ENCODE measurements at places on chromosomes 2 and 18. TPM values are rescaled to one million over a fixed set of nuclear protein-coding genes. Genes with fewer than 3 reads are reported as not detected.

- no peaks in the 10 kb centered on the region for H3K27me3 ChIP-seq
- DNase-seq, result no peak
- no peaks in the 10 kb centered on the region for H3K4me1 ChIP-seq
- no peak overlapping the region for H3K4me3 ChIP-seq
- no peak overlapping the region for H3K27ac ChIP-seq
Observed at GRCh38 chr2:102294802-102295489, 16.4 kb upstream of the IL1RL1 start.

GRCh38 chr18:25604196-25604893, 252.4 kb upstream of the ZNF521 start:
- no peak overlapping the region for H3K4me3 ChIP-seq
- no peak for DNase-seq
- no peaks in the 10 kb centered on the region for H3K4me1 ChIP-seq
- H3K36me3 ChIP-seq, result no peaks in the 10 kb centered on the region
- H3K27ac ChIP-seq, result no peak overlapping the region

REV1 gene
- 55.3 TPM for total RNA-seq

GRCh38 chr2:174465327-174465726, 21.5 kb downstream of the GPR155 start:
- no peaks in the 10 kb centered on the region for H3K36me3 ChIP-seq
- no peaks in the 10 kb centered on the region for H3K27me3 ChIP-seq
- no peak for DNase-seq
- H3K27ac ChIP-seq, result no peak overlapping the region
- no peaks in the 10 kb centered on the region for H3K4me1 ChIP-seq
- no peak overlapping the region for H3K4me3 ChIP-seq

DNA sequence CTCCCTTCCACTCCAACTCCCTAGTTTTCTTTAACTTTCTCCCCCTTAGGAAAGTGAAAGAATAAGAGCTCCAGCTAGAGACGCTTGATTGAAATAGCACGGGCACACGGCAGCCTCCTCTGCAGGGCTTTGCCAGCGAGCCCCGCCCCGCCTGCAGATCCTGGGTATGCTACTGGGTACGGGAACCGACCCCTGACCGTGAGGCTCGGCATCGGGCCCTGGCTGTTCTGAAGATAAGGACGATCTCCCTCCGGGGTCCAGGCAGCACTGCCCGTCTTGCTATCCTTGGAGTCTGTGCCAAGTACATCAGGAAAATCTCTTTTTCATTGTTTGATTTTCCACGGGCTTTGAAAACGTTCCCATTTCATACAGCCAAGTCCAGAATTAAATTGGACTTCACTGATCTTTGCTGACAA, 284.5 kb downstream of the MTX2 start:
- H3K27me3 ChIP-seq, result peaks cover 13% of the 10 kb centered on the region
- no peak overlapping the region for H3K27ac ChIP-seq
- no peaks in the 10 kb centered on the region for H3K36me3 ChIP-seq

DNA sequence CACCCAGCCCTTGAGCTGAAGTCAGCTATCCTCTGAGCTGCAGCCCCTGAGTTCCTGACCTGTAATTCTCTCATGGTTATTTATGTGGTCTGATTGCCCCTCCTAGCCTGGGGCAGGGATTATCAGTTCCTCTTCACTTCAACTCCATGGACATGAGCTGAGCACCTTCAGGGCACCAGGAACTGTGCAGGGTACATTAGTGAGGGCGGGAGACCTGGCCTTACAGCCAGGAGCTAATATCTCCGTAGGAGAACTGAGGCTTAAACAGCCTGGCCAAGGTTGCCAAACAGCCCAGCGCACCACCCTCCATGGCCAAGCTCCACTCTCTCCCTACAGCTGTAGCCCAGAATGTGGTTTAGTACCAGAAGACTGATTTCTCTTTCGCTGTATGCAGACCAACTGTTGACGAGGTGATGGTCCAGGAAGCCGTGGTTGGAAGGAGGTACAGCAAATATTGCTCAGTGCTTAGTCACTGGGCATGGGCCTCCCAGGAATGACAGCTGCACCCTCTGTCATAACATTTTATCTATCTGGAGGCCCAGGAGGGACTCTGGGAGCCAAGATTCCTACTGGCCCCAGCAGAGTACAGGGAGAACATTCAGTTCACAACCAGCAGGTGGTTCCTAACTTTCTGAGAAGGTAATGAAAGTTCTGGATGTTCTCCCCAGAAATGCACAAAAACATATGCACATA, 228.7 kb upstream of the SIX2 start:
- H3K27ac ChIP-seq, result no peak overlapping the region
- H3K4me1 ChIP-seq, result peaks cover 4% of the 10 kb centered on the region
- no peak overlapping the region for H3K4me3 ChIP-seq
- H3K36me3 ChIP-seq, result no peaks in the 10 kb centered on the region

GRCh38 chr18:54260396-54261072, 8.8 kb upstream of the POLI start:
- H3K4me1 ChIP-seq, result peaks cover 10% of the 10 kb centered on the region
- H3K36me3 ChIP-seq, result no peaks in the 10 kb centered on the region
- peak overlapping the region; percentile 38 for H3K27ac ChIP-seq
- no peak for DNase-seq

ARHGAP15 gene
- 19.2 TPM for total RNA-seq

DNA sequence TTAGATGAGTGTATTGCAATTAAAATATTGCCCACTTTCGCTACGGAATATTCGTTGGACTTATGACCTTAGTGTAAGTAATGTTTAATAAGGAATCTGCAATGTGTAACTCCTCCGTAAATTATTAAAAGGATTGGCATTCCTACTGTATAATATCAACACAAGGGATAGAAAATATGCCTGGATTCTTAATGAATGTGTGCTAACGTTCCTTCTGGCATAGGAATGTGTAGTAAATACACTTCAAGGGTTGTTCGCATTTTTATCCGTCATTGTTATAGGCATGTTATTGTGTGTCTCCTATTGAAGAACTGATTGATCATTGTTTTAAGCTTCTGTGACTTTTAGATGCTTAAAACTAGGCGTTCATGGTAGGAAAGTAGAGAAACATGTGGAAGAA, 134.5 kb downstream of the NEDD4L start:
- H3K27me3 ChIP-seq, result no peaks in the 10 kb centered on the region
- H3K36me3 ChIP-seq, result no peaks in the 10 kb centered on the region
- DNase-seq, result no peak
- H3K27ac ChIP-seq, result no peak overlapping the region
- H3K4me3 ChIP-seq, result no peak overlapping the region
